ENCODE measurements at places on chromosomes 6 and 20.

GRCh38 chr20:11499101-11499634 is 418.5 kb upstream of the BTBD3 start:
- no peak for DNase-seq

GRCh38 chr6:65671922-65672321 is 35.1 kb downstream of the EYS start:
- DNase-seq = no peak

DNA sequence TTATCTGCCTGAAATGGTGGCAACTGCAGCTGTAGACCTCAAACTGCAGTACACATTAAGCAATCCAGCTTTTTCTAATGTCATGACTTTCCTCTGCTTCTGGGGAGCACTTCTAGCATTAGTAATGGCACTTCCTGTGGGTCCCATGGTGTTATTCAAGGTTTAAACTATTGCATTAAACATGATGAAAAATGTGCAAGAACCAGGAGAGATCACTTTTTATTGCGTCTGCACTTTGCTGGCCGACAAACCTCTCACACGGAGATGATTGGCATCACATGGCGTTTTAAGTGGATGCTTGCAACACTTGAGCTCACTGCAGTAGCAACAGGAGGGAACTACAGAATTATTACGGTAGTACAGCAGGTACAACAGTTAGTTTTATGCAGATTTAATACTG is 148.4 kb downstream of the HIVEP2 start:
- DNase-seq = no peak

GRCh38 chr6:70638468-70638867 is 29.2 kb upstream of the SMAP1 start:
- DNase-seq = no peak

DNA sequence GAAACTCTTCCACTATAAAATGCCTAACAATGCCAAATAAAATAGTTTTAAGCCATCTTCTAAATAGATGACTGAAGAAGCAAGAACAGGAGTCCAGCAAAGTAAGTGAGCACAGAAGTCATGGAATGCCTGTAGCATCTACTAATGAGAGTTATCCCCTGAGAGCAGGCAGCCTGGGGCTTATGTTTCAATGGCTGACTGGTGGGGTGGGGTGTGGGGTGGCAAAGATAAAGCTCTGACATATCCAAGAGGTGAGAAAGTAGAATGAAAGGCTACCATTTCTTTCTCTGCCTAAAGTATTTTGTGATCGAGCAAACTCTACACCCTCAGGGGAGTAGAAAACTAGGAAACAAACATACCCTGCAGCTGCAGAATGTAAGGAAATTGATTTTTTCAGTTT is 348.8 kb downstream of the TFAP2B start:
- DNase-seq = no peak

GRCh38 chr6:63573899-63574553 is 1.7 kb downstream of the LOC128125822 start:
- DNase-seq = peak; percentile 20

DNA sequence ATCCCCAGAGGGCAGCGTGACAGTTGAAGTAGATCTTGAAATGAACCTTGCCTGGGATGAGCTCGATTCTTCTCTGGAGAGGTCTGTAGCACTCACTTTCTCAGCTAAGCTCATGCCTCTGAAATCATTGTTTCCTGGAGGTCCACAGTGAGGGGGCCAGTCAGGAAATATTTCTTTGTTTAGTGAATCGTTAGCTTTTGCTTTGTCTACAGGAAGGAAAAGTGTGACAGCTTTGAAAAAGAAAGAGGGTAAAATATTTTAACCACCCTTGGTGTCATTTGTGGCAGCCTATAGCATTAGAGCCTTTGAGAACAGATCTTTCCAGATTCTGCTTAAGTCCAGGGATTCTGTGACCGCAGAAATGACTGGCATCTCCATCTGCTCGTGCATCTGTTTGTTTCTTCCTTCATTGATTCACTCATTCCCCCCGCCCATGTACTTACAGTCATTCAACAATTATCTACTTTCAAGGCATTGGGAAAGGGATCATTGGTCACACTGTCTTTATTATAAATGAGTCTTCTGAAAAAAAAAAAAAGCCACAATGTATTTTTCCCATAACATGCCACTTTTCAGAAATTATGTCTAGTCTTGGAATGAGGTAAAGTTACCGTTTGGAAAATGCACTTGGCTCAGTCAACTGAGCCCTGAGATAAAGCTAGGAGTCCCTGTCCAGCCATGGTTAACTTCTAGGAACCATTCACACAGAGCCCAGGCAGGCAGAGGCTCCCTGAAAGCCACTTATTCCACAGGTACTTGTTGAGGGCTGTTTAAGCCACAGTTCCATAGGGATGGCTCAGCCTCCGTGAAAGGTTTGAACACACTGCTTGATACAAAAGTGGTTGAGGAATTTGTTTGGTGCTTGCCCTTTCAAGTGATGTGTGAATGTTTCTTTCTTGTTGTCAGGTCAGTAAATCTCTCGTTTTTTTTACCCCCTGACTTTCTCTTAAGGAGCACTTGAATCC is 86.0 kb downstream of the TIAM2 start:
- no peak for DNase-seq

Data from stimulated activated CD4-positive, alpha-beta T cell treated with anti-CD3 and anti-CD28 coated beads, Interleukin-4, amount 100 ng/mL, for 4 hours (primary cell).